ENCODE measurements at places on chromosomes 2 and 18. TPM values are rescaled to one million over a fixed set of nuclear protein-coding genes. Genes with fewer than 3 reads are reported as not detected.

OTOF gene
- 0.47 TPM for total RNA-seq

DNA sequence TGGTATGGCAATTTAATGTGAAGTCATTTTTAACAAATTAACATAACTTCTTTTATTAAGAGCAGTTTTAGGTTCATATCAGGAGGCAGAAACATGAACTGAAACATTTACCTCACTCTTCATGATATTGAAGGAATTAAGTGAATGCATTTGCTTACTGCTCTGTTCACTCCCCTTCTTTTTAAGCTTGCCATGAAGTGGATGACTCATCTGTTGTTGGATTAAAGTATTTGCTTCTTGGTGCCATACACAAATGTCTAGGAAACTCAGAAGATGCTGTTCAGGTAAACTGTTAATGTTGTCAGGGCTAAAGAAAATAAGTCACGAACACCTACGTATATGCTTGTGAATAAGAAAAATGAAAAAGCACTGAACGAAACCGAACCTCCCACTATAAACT is 10.2 kb upstream of the CABYR start:
- DNase-seq: no peak

DNA sequence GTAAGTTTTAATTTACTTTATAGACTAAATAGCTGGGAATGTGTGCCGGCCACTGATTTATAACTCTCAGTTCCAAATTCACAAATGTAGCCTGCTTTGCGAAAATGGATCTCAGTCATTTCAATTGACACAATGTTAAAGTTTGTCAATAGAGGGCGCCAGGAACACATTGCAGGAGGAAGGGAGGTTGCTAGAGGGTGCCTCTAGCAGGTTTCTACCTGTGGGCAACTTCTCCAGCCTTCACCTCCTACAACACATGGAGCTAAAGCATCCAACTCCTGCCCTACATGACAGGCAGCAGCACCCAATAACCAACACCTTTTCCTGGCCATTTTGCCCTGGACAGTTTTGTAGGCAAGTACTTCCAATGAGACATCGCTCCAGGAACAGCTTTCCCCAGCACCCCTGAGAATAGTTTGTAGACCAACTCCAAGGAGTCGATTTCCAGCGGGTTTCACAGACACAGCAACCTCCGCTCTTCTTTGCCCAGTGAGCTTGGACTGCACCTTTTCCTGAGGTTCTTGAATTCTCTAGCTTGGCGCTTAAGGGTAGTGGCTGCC is 784.8 kb upstream of the CDH2 start:
- DNase-seq: no peak

- no peak for DNase-seq
Observed at GRCh38 chr2:127810156-127810618, 784 bp downstream of the WDR33 start.

GRCh38 chr2:128489526-128490273 is 171.0 kb upstream of the HS6ST1 start:
- no peak for DNase-seq

DNA sequence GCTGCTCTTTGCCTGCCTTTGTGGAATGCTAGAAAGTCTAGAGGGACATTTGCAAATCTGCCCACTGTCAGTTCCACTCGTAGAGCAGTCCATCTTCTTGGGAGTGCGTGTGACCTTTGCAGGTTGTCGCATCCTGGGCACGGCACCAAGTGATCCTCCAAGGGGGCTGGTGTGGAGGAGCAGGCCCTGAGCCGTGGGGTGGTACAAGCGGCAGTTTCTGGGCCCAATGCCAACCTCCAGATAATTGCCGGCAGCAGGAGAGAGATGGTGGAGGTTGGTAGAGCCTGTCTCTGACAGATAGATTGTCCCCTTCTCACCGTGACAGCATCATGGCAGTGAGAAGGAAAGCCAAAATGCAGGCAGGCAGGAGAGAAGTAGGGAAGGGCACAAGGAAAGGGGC is 150.7 kb upstream of the SLC14A2 start:
- DNase-seq: no peak

DNA sequence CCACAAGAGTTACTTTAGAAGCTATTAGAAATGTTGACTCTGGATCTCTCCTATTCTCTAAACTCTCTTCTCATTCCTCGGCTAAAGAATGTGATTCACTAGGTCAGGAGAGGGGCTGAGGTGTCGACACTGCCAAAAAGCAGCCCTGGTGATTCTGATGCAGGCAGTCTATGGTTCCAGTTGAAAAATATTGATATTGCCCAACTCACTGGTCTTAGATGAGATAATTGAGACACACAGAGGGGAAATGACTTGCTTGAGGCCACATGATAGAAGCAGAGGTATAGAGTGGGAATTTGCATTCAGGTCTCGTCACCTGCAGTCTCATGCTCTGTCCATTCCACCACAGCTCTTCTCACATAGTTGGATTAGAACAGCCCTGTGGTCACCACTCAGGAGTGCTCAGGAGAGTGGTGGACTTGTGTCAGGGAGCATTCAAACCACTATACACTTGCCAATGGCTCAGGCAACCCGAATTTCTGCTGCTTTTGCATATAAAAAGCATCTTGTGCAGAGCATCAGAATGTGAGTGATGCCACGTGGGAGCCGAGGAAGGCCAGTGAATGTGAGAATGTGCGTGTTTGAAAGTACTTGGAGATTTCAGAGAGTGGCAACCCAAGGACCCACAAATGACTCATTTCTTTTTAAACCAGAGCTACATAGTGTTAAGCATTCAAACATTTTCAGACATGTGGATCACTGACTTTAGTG is 65.1 kb upstream of the CTLA4 start:
- DNase-seq: no peak

ALLC gene
- not detected for total RNA-seq

GRCh38 chr2:165794536-165794928 is 485 bp upstream of the GALNT3 start:
- no peak for DNase-seq

DNA sequence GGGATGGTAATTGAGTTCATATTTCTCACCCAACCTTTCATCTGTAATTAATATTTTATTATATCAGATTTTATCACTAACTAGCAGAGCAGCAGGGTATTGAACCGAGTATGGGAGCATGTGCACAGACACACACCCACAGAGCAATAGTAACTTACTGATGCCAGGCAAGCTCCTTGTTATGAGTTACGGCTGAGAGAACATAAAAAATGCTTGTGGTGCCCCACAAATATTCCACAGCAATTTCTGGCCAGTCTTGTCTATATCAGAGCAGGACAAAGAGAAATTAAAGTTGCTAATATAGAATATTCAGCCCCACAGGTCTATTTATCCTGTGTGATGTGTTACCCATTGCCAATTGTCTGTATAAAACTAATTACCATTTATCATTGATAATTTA is 501.8 kb upstream of the RAB12 start:
- DNase-seq: no peak

All from occipital lobe (tissue), 3 donors.